Activated naive CD4-positive, alpha-beta T cell treated with anti-CD3 and anti-CD28 coated beads, Interleukin-2, amount 10 ng/mL, durations not matched to agents 7 days and 5 days (primary cell): ENCODE measurements at places on chromosomes 13 and 19.

- peaks cover 34% of the 10 kb centered on the region for H3K4me1 ChIP-seq
- no peak overlapping the region for H3K4me3 ChIP-seq
- H3K36me3 ChIP-seq, result peaks cover 17% of the 10 kb centered on the region
- H3K27ac ChIP-seq, result no peak overlapping the region
- DNase-seq, result no peak
- no peaks in the 10 kb centered on the region for H3K27me3 ChIP-seq
Observed at GRCh38 chr19:46926170-46927071, 65.6 kb downstream of the ARHGAP35 start.

- H3K27me3 ChIP-seq, result no peaks in the 10 kb centered on the region
- H3K36me3 ChIP-seq, result peaks cover 49% of the 10 kb centered on the region
- peak; percentile 50 for DNase-seq
- peaks cover 79% of the 10 kb centered on the region for H3K4me1 ChIP-seq
- peak overlapping the region; percentile 93 for H3K27ac ChIP-seq
Observed at GRCh38 chr19:47094557-47095475, 18.8 kb downstream of the ZC3H4 start.

DNA sequence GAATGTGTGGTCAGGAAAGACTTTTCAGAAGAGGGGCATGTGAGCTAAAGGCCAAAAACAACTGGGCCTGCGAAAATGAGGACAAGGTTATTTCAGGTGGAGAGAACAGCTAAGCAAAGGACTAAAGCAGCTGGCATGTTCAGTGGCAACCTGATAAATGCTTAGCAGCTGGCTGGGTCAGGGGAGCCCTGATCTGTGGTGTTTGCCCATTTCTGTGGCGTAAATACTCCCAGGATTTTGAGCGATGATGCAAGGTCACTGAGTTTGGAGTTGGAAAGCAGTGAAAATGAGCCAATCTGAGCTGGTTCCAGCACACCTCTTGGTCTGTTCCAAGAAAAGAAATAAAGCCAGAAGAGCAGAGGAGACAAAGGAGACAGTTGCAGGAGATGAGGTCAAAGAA lies 704.3 kb downstream of the UQCRFS1 start:
- H3K36me3 ChIP-seq, result no peaks in the 10 kb centered on the region
- H3K4me1 ChIP-seq, result no peaks in the 10 kb centered on the region
- no peak overlapping the region for H3K27ac ChIP-seq
- no peak overlapping the region for H3K4me3 ChIP-seq
- no peak for DNase-seq
- no peaks in the 10 kb centered on the region for H3K27me3 ChIP-seq

DNA sequence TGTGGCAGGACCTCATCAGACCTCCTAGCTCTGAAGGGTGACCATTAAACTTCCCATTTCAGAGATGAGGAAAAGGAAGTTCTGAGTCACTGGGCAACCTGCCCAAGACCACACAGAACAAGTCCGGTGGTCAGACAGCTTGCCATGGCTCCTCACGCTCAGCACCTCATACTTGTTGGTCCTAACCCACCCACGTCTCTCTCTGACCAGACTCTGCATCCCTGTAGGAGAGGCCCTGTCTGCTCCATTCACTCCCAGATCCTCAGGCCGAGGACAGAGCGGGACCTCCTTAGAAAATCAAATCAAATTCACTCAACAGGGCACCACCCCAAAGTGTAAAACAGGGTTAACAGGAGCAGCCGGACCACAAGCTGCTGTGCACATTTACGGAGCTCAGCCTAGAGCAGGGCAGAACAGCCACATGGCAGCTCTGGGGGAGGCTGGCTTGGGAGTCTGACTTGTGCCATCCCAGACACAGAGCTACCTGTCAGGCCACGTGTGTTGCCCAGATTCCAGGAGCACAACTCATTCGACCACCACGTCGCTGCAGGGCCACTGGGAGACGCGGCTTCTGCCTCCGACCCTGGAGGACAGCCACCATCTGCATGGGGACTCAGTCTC lies 1.7 kb downstream of the MIER2 start:
- peak overlapping the region; percentile 80 for H3K4me3 ChIP-seq
- H3K27me3 ChIP-seq, result peaks cover 12% of the 10 kb centered on the region
- H3K27ac ChIP-seq, result peak overlapping the region; percentile 35
- peaks cover 22% of the 10 kb centered on the region for H3K36me3 ChIP-seq

- no peak for DNase-seq
- peaks cover 42% of the 10 kb centered on the region for H3K36me3 ChIP-seq
- peaks cover 12% of the 10 kb centered on the region for H3K27me3 ChIP-seq
- no peak overlapping the region for H3K4me3 ChIP-seq
Observed at GRCh38 chr19:39325778-39326665, 5.4 kb upstream of the LRFN1 start.

DNA sequence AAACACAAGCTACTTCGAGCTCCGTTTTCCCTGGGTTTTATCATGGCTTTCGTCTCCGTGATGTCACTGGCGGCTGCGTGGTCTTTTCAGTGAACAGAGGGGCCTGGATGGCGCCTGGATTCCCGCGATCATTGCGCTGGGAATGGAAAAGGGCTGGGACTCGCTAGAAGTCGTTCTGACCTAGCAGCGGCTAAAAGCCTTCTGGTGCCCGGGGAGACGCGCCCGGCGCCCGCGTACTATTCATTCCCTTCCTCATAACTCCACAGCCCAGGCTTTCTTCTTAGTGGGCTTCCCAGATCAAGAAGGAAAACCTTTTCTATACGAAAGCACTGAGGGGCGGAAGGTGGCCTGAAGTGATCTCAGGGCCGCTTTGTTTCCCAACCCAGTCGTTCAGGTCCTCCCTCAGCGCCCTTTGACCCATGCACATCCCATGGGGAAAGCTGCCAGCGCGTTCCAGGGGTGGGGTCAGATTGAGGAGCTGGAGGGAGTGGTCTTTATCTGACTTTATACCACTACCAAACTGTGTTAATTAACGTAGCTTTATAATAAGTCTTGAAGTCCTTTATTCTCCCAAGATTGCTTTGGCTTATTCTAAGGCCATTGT lies 96.6 kb downstream of the ELF1 start:
- H3K27me3 ChIP-seq, result no peaks in the 10 kb centered on the region
- H3K4me1 ChIP-seq, result peaks cover 20% of the 10 kb centered on the region
- peaks cover 4% of the 10 kb centered on the region for H3K36me3 ChIP-seq
- peak overlapping the region; percentile 66 for H3K4me3 ChIP-seq
- no peak for DNase-seq

GRCh38 chr13:91722267-91722884 lies 324.0 kb downstream of the GPC5 start:
- H3K4me3 ChIP-seq, result no peak overlapping the region
- no peaks in the 10 kb centered on the region for H3K36me3 ChIP-seq
- no peaks in the 10 kb centered on the region for H3K4me1 ChIP-seq

- H3K4me3 ChIP-seq, result no peak overlapping the region
- no peak overlapping the region for H3K27ac ChIP-seq
- H3K36me3 ChIP-seq, result no peaks in the 10 kb centered on the region
- H3K4me1 ChIP-seq, result peaks cover 10% of the 10 kb centered on the region
- DNase-seq, result no peak
Observed at GRCh38 chr13:97245011-97245410, 22.9 kb downstream of the MBNL2 start.

- H3K27ac ChIP-seq, result no peak overlapping the region
- H3K4me1 ChIP-seq, result no peaks in the 10 kb centered on the region
- no peaks in the 10 kb centered on the region for H3K36me3 ChIP-seq
- no peak overlapping the region for H3K4me3 ChIP-seq
- H3K27me3 ChIP-seq, result peaks cover 33% of the 10 kb centered on the region
Observed at GRCh38 chr19:29517412-29517811, 8.4 kb upstream of the VSTM2B start.

GRCh38 chr13:40818926-40819325 lies 29.5 kb downstream of the SLC25A15 start:
- H3K4me3 ChIP-seq, result no peak overlapping the region
- H3K27me3 ChIP-seq, result no peaks in the 10 kb centered on the region
- no peak for DNase-seq
- H3K4me1 ChIP-seq, result peaks cover 2% of the 10 kb centered on the region
- peaks cover 5% of the 10 kb centered on the region for H3K36me3 ChIP-seq
- H3K27ac ChIP-seq, result no peak overlapping the region

DNA sequence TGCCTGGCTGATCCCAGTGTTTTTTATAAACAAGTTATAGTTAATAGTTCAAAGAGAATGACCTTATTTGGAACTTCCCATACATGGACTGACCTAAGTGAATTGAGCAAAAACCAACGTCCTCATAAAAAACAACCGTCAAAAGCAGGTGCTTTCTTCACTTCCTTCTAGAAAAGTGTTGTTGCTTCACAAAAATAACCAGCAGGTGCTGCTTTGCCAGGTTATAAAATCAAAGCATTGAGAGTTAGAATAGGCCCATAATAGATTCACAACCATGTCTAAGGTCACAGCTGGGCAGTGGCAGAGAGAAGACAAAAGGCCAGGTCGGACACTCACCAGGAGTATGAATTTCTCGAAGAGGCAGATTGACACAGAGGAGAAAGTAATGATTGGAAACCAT lies 9.5 kb downstream of the RUBCNL start:
- peaks cover 13% of the 10 kb centered on the region for H3K27me3 ChIP-seq
- DNase-seq, result no peak
- H3K27ac ChIP-seq, result no peak overlapping the region
- H3K36me3 ChIP-seq, result no peaks in the 10 kb centered on the region
- no peak overlapping the region for H3K4me3 ChIP-seq
- H3K4me1 ChIP-seq, result no peaks in the 10 kb centered on the region

GRCh38 chr19:18605546-18606280 lies 886 bp downstream of the CRLF1 start:
- H3K4me1 ChIP-seq, result peaks cover 4% of the 10 kb centered on the region
- no peak overlapping the region for H3K4me3 ChIP-seq
- H3K27ac ChIP-seq, result no peak overlapping the region

GRCh38 chr19:10137751-10138682 lies 18.3 kb upstream of the EIF3G start:
- H3K4me3 ChIP-seq, result no peak overlapping the region
- peaks cover 23% of the 10 kb centered on the region for H3K4me1 ChIP-seq
- peak overlapping the region; percentile 14 for H3K27ac ChIP-seq
- DNase-seq, result no peak

GRCh38 chr13:95341441-95341840 lies 40.2 kb upstream of the ABCC4 start:
- no peaks in the 10 kb centered on the region for H3K27me3 ChIP-seq
- H3K4me1 ChIP-seq, result no peaks in the 10 kb centered on the region
- no peak overlapping the region for H3K4me3 ChIP-seq
- H3K36me3 ChIP-seq, result no peaks in the 10 kb centered on the region

- no peak overlapping the region for H3K27ac ChIP-seq
- peaks cover 6% of the 10 kb centered on the region for H3K4me1 ChIP-seq
- no peaks in the 10 kb centered on the region for H3K27me3 ChIP-seq
- H3K4me3 ChIP-seq, result no peak overlapping the region
- H3K36me3 ChIP-seq, result peaks cover 20% of the 10 kb centered on the region
Observed at GRCh38 chr19:16867211-16867610, 21.6 kb upstream of the F2RL3 start.

DNA sequence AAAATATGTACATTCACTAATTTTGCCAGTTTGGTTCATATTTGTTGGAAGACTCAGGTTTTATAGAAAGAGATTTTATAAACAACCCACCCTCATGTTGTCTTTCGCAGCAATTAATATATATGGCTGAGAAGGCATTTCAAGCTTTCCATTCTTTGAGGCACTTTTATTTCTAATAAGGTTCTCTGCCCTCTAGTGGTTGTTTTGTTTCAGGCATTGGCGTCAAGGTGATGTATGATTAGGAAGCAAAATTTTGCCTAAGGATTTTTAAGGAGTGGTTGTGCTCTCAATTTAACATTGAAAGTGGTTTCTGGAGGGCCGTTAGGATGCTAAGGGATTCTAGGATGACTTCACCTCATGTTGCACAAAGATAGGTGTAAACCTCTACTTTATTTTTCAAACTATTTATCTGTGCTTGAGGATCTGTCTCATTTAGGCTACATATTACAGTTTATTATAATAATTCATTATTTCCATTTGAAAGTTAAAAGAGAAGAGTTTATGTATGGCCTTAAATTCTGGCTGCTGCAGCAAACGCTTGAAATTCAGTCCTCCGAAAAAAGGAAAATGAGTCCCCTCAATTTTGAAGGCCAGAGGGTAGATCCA lies 35.9 kb downstream of the OXGR1 start:
- H3K27me3 ChIP-seq, result no peaks in the 10 kb centered on the region
- no peak overlapping the region for H3K4me3 ChIP-seq

- H3K4me1 ChIP-seq, result no peaks in the 10 kb centered on the region
- no peak for DNase-seq
- no peak overlapping the region for H3K4me3 ChIP-seq
Observed at GRCh38 chr13:77774181-77774580, 76.7 kb downstream of the SLAIN1 start.

DNA sequence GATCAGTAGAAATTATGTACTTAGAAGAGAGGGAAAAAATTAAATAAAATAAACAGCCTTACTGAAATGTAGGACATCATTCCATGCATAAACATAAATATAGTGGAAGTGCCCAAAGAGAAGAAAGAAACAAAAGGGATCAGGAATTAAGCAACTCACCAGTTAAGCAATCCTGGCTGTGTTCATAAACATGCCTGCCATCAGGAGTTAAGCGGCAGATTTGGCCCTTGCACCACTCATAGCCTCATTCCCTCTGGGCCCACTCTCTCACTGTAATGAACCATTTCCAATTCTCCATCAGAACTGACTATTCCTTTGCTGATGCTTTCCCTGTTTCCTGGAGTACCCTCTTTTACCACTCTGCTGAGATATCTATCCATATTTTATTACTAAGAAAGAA lies 281.4 kb downstream of the LHFPL6 start:
- DNase-seq, result no peak
- no peak overlapping the region for H3K4me3 ChIP-seq
- no peaks in the 10 kb centered on the region for H3K4me1 ChIP-seq
- no peaks in the 10 kb centered on the region for H3K36me3 ChIP-seq

- no peaks in the 10 kb centered on the region for H3K27me3 ChIP-seq
- DNase-seq, result no peak
- H3K27ac ChIP-seq, result no peak overlapping the region
Observed at GRCh38 chr13:91141543-91142061, 205.9 kb upstream of the MIR17HG start.

DNA sequence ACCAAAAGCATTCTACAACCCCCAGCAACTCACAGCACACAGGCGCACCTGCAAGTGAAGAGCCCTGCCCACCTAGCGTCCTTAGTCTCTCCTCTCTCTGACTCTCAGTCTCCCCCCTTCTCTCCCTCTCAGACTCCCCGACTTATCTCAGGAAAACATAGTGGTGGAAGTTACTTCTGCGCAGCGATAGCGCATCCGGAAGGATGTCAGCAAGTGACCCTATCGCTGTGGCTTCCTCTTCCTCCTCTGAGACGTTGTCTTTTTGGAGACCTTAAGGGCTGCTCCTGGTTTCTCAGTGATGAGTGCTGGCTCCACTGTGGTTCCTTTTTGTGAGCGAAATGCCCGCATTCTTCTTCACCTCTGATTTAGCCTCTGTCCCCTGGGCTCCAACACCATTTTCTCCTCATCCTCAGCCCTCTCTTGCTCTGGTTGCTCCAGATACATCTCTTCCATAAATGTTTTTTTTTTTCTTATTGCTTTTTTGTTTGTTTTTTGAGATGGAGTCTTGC lies 1.4 kb upstream of the YIF1B start:
- H3K4me1 ChIP-seq, result peaks cover 74% of the 10 kb centered on the region
- peaks cover 3% of the 10 kb centered on the region for H3K27me3 ChIP-seq
- DNase-seq, result peak; percentile 62
